Activated CD8-positive, alpha-beta T cell treated with anti-CD3 and anti-CD28 coated beads, Interleukin-2, amount 10 ng/mL, durations not matched to agents 7 days and 5 days (primary cell): ENCODE measurements at places on chromosomes 12 and 14. TPM values are rescaled to one million over a fixed set of nuclear protein-coding genes. Genes with fewer than 3 reads are reported as not detected.
A peak's percentile ranks its signal among the peaks of the same experiment; 100 is the strongest.

Gene NEK9
- total RNA-seq, result 80.0 TPM

Gene TAS2R9
- total RNA-seq, result not detected

- DNase-seq, result no peak
- no peaks in the 10 kb centered on the region for H3K4me1 ChIP-seq
- H3K4me3 ChIP-seq, result no peak overlapping the region
- H3K27ac ChIP-seq, result no peak overlapping the region
- no peaks in the 10 kb centered on the region for H3K36me3 ChIP-seq
- no peaks in the 10 kb centered on the region for H3K27me3 ChIP-seq
Measured at GRCh38 chr12:18551106-18551505, 186.7 kb downstream of the PLCZ1 start.

DNA sequence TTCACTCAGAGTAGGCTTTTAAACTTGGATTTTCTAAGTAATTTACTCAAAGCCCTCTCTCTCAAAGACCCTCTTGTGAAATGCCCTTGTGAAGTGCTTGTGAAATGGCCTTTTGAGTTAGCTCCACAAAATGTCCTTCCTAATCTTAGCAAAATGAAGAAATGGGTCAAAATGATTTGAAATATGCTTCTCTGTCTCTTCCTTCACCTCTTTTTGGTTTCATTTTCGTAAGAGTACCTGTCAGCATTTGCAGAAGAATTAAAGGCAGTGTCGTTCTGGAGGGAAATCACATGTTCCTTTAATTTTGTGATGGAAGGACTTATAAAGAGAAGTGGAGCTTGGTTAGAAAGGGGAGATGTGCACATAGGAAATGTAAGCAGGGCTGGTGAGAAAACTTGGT, 93.7 kb downstream of the HMGA2 start:
- H3K4me3 ChIP-seq, result no peak overlapping the region
- DNase-seq, result no peak
- H3K27me3 ChIP-seq, result peaks cover 3% of the 10 kb centered on the region
- no peaks in the 10 kb centered on the region for H3K36me3 ChIP-seq
- no peak overlapping the region for H3K27ac ChIP-seq
- H3K4me1 ChIP-seq, result no peaks in the 10 kb centered on the region

DNA sequence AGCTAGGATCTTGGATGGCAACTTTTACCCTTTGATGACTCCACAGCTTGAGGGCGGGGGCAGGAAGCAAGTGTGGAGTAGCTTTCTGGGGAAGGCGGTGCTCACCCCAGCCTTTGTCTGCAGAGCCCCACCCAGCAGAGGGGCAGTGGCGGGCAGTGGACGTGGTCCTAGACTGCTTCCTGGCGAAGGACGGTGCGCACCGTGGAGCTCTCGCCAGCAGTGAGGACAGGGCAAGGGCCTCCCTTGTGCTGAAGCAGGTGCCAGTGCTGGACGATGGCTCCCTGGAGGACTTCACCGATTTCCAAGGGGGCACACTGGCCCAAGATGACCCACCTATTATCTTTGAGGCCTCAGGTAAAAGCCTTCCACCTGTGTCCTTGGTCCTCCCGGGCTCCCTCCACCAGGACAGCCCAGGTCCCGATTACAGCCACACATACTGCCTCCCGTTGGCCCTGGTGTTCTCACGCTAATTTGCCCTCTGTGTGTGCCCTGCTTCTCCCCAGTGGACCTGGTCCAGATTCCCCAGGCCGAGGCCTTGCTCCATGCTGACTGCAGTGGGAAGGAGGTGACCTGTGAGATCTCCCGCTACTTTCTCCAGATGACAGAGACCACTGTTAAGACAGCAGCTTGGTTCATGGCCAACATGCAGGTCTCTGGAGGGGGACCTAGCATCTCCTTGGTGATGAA, 1.2 kb downstream of the TAPBPL start:
- H3K4me3 ChIP-seq, result peak overlapping the region; percentile 99
- peaks cover 84% of the 10 kb centered on the region for H3K36me3 ChIP-seq
- H3K27me3 ChIP-seq, result no peaks in the 10 kb centered on the region
- H3K4me1 ChIP-seq, result peaks cover 76% of the 10 kb centered on the region

DNA sequence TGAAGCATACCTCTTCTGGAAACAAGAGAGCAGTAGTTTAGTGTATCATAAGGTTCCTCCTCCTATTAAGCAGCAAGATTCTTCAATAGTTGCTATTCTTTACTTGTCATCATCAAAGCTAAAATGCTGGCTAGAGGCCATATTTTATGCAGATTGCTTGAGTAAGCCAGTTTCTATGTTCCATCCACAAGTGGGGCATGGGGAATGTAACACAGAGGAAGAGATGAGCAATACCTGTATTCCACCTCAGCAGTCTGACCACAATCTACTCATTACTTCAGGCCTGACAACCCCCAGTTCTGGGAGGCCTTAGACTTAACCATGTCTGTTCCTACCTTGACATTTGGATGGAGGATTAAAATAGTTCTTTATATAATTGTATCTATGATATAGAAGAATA, 423.6 kb downstream of the BTG1 start:
- H3K27me3 ChIP-seq, result no peaks in the 10 kb centered on the region
- DNase-seq, result peak; percentile 23
- H3K4me1 ChIP-seq, result no peaks in the 10 kb centered on the region
- H3K4me3 ChIP-seq, result no peak overlapping the region

- peaks cover 16% of the 10 kb centered on the region for H3K27me3 ChIP-seq
- no peak overlapping the region for H3K27ac ChIP-seq
- no peak for DNase-seq
- H3K4me1 ChIP-seq, result no peaks in the 10 kb centered on the region
- H3K4me3 ChIP-seq, result no peak overlapping the region
Measured at GRCh38 chr14:38202444-38203191, 5.1 kb upstream of the SSTR1 start.

DNA sequence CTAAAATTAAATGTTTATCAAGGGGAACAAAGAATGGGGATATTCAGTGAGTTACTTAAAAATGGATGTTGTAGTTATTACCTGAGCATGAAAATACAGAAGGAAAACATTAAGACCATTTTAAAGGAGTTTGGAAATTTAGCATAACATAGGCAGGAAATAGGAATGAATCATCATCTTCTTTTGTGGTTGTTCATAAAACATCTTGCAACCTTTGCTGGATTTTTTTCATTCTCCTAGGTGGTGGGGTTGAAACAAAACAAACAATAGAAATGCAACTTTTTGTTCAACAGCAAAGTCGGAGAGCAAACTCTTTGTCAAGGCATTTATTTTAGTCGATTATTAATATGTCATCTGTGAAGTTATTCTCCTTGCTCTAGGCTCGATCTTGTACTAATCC, 275.1 kb downstream of the IPO8 start:
- no peak overlapping the region for H3K4me3 ChIP-seq
- no peak for DNase-seq
- H3K27me3 ChIP-seq, result no peaks in the 10 kb centered on the region
